ENCODE measurements at places on chromosomes 3 and 15.

DNA sequence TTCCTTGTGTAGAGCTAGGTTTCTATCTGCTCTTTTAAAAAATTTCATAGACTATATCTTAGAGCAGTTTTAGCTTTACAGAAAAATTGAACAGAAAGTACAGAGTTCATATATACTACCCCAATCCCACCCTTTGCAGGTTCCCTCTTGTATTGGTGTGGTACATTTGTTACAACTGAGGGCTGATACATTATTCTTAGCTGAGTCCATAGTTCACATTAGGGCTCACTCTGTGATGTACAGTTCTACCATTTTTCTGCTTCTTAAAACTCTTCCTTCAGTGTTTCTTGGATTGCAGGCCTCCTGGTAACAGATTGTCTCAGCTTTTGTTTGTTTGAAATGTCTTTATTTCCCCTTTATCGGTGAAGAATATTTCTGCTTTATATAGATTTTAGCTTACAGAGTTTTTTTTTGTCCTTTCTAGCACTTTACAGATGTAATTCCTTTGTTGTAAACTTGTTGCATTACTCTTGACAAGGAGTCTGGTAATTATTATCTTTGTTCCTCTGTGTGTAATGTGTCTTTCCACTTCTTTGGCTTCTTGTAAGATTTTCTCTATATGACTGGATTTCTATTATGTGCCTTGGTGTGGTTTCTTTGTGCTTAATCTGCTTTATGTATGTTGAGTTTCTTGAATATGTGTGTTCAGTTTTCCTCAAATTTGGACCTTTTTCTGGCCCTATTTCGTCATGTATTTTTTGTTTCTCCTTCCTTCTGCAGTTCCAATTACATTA lies 25.3 kb downstream of the MEF2A start:
- DNase-seq: no peak

- no peak for DNase-seq
These were observed 24.0 kb upstream of the C3orf70 start for GRCh38 chr3:185176750-185177359.

DNA sequence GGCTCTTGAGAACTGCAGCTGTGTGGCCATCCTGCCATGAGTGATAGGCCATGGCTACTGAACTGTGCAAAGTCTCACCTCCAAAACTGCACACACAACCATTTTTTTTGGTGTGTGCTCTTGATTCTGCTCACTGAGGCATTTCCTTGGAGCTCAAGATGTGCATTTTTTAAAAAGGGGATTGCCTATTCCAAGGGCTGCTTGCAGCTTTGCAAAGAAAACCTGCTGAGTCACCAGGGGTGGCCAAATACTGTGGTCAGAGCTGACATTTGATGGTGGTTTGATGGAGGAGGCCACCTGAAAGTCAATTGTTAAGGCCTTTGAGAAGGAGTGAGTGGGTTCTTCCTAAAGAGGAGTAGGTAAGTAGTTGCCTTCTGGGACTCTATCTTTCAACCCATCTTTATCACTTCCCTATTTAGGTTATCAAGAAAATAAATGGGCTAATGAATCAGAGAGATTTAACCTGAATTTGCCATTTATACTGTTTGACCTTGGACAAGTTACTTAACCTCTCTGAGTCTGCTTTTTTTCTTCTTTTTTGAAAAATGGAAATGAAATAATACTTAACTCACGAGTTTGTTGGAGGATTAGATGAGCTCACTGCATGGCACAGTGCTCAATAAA lies 87.9 kb downstream of the CHST2 start:
- DNase-seq: no peak

DNA sequence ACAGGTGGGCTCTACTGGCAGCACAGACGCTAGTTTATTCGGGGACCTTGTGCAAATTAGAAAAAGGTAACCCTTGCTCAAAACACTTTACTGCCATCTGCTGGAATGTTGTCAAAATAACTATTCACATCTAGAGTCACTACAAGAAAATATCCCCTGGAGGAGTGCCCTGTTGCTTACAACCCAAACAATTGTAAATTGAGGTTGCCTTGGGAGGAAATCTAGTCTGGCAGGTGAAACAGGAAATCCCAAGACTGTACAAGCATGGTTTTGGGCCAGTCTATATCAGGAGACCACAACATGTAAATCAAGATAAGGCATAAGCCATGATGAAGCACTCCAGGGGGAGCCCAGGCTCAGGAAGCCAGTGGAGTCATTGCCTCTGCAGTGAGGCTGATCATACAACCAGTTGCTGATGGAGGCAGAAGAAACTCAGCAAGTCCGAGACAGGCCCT lies 136.8 kb upstream of the ACP3 start:
- DNase-seq: peak; percentile 15
